ENCODE measurements at places on chromosomes 13 and 19.

DNA sequence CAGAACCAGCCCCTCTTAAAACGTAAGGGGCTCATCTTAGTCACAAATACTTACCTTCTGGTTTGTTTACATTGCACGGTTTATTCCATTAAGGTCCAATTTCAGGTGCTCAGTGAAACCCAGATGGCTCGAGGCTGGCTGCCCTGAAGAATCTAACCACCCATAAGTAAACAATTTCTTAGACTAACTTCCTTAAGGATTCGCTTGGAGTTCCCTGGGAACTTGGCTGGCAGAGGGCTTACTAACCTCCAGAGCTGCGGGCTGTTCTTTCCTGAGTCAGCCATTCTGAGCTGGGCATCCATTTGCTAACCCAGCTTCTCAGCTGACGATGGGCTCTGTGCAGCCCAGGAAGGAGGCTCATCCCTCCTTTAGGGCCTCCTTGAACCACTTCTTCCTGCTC lies 262.1 kb downstream of the FGF9 start:
- DNase-seq, result no peak

DNA sequence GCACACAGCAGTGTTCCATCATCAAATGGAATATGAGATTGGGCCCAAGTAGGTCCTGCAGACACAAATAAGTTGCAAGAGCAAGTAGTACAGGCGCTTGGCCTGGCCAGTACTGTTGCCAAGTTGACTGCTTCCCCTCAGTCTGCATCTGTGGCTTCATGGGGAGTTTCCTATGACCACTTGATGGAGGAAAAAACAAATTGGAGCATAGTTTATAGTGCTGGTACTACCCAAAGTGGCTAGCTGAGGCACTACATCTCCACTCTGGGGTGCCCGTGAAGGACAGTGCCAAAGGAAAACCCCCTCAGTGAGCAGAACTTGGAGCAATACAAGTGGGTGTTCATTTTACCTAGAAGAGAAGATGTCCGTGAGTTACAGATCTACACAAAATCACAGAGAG lies 10.6 kb upstream of the ALOX5AP start:
- DNase-seq, result no peak

DNA sequence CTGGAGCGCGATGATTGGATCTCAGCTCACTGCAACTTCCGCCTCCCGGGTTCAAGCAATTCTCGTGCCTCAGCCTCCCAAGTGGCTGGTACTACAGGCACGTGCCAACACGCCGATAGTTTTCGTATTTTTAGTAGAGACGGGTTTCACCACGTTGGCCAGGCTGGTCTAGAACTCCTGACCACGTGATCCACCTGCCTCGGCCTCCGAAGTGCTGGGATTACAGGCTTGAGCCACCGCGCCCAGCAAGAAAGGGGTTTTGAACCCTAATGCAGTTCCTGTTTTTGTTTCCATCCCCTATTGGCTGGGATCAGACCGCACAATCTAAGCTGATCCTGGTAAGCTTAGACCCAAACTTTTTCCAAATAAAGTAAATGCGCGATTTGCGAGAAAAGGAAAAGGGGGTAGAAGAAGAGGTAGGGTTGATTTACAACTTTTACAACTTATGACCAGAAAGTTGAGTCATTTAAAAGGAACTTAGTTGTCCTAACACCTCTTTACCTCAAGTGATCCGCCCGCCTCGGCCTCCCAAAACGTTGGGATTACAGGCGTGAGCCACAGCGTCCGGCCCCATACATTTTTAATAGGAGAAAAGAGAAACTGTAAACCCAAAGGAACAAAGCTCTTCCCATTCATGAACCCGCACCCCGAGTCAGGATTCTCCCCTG lies 764 bp downstream of the ZNF626 start:
- DNase-seq, result peak; percentile 2

- DNase-seq, result no peak
Observed at GRCh38 chr13:31436478-31436877, 236.7 kb downstream of the B3GLCT start.

DNA sequence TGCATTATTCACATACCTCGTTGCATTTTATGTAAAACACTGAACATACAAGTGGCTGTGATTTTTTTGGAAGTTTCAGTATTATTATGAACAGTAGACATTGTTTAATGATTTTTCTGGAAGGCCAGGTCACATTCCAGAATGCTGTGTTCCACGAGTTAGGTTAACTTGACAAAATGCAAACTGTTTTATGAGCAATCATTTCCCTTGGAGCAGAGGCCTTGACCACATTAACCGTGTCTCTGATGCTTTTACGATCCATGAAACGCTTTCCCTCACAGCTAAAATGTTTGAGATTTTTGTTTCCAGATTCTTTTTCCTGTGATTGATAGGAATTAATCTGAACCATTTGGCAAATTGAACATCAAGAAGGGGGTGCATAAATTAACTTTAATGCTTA lies 57.8 kb downstream of the MBNL2 start:
- DNase-seq, result no peak

DNA sequence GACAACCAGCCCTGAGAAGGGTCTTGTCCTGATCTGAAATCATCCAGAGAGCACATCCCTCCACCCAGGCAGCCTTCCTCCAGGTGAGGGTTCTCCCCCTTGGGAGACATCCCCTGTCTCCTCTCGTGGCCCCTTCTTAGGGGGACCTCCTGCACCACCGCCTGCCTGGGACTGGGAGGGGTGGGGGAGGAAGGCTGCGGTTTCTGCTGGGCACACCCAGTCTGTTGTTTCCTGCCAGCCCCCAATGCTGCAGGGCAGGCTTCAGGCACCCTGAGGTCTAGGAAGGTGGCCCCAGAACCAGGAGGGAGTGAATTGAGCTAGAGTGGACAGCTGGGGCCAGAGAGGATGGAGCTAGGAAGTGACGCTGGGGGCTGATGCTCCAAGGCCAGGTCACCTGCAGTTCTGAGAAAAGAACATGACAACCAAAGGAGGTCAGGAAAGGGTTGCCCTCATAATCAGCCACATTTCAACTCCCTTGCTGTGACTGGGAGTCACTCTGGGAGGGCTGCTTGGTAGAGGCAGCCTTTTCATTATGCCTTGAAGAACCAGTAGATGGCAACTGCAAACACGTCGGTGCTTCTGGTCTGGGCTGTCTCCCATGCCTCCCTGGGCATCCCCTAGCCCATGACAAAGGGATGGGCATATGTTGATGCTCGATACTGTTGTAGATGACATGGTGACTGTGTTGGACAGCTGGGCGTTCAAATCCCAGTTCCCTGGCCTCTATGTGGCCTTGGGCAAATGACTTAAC lies 1.4 kb downstream of the ARHGEF18 start:
- no peak for DNase-seq

GRCh38 chr19:28221736-28222135 lies 991.2 kb downstream of the UQCRFS1 start:
- no peak for DNase-seq

- no peak for DNase-seq
Observed at GRCh38 chr19:3721887-3722442, 13.8 kb downstream of the TJP3 start.
